ENCODE measurements at places on chromosomes 7 and 10.
A peak's percentile ranks its signal among the peaks of the same experiment; 100 is the strongest.

- DNase-seq: no peak
Observed at GRCh38 chr7:119167431-119167830, 942.9 kb downstream of the ANKRD7 start.

DNA sequence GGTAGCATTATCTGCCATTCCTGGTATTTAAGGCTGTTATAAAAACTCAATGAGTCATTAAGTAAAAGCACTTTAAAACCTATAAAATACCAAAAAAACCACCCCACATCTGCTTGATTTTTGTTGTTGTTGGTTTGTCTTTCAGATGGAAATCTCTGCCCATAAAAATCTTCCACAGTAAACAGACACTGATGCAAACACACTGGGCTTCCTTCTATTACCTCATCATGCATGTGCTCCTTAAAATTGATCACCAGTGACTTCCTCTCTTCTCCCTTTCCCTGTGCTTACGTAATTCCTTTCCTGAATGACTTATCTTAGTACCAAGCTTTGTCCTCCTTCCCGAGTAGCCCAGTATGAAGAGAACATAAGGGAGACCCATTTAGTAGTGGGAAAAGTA lies 167.2 kb downstream of the EVX1 start:
- peak; percentile 66 for DNase-seq

DNA sequence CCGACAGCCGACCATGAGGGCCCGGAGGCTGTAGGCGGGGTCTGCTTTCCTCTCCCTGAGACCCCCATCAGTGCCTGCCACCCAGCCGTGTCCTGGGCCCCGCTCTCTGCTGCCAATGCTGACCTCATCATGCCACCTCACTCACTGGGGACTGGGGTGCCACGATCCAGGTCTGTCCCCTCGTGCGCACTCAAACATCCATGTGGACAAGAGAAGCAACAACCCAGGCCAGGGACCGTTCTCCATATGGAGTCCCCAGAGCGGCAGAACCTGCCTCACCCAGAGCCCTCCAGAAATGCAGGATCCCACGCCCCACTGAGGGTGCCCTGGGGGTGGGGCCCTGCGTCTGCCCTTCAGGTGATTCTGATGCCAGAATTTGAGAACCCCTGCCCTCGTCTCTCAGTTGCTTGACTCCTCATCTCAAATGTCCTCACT lies 210.0 kb upstream of the PPP2R2D start:
- DNase-seq: no peak

DNA sequence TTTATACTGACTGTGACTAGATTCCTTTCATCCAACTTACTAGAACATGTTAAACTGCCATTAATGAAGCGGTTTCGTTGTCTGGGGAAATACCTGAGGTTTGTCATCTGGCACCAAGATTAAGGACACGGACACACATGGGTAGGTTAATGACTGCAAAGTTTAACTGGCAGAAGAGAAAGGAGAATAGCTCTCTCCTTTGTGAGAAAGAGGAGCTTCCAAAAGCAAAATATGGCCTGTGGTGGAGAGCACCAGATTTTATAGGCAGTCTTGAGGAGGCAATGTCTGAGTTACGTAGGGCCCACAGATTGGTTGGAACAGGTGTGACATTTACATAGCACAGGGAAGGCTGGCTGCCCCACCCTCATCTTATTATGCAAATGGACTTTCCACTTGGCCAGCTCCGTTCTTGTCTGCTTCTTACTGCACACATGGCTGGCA lies 1193.0 kb upstream of the CELF2 start:
- DNase-seq: no peak

GRCh38 chr7:96246919-96247318 lies 75.0 kb downstream of the SLC25A13 start:
- no peak for DNase-seq

DNA sequence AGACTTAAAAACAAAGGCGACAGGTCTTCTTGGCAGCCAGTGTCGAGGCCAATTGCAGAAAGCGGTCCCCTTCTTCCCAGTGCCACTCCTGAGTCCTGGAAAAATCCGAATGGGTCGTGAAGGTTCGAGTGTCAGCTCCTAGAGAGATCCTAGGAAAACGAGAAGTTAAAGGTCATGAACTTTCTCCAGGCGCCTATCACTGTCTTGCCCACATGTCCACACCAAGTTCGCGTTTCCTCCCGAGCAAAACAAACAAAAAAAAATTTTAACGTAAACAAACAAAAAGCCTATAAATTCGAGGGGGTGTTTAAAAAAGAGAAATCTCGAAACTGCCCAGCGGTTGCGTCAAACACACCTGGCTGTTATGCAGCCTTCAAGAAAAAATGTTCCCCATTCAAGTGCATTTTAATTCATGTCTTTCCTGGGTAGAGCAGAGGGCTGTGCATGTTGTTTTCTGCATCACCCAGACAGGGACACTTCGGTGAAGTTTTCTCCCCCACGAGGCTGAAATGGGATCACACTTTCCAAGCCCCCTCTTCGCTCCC lies 1.5 kb downstream of the ARHGAP21 start:
- DNase-seq: no peak

GRCh38 chr7:106369816-106370215 lies 85.0 kb upstream of the NAMPT start:
- DNase-seq: no peak

GRCh38 chr7:87027900-87028299 lies 31.6 kb downstream of the ELAPOR2 start:
- DNase-seq: no peak

DNA sequence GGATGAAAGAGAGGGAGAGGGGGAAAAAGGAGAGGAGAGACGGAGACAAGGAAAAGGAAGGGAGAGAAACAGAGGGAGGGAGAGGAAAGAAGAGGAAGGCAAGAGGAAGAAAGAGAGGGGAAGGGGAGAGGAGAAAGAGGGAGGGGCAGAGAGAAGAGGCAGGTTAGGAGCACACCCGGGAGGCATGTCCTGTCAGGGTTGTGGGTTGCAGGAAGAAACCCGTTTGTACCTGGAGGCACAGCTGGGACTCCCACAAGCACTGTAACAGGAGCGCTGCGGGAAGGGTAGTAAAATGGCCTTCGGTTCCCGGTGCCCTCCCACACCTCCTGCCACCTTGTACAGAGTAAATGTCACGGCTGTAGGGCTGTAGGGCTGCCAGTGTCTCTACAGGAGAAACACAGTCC lies 24.7 kb downstream of the FGFR2 start:
- no peak for DNase-seq

- no peak for DNase-seq
Observed at GRCh38 chr10:110008518-110009339, 945 bp downstream of the ADD3 start.

GRCh38 chr7:65946904-65947303 lies 35.1 kb downstream of the GUSB start:
- DNase-seq: peak; percentile 55

DNA sequence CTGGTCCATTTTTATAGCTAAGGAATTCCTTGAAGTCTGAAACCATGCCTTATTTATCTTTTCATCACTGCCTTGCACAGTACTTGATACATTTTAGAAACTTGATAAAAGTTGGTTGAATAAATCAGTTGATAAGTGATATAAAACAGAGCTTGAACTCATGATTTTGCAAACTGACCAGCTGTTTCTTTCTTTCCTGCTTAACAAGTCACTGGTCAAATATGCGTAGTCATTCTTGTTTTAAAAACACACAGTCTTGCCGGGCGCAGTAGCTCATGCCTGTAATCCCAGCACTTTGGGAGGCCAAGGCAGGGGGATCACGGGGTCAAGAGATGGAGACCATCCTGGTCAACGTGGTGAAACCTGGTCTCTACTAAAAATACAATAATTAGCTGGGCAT lies 6.3 kb downstream of the TPST1 start:
- peak; percentile 34 for DNase-seq

DNA sequence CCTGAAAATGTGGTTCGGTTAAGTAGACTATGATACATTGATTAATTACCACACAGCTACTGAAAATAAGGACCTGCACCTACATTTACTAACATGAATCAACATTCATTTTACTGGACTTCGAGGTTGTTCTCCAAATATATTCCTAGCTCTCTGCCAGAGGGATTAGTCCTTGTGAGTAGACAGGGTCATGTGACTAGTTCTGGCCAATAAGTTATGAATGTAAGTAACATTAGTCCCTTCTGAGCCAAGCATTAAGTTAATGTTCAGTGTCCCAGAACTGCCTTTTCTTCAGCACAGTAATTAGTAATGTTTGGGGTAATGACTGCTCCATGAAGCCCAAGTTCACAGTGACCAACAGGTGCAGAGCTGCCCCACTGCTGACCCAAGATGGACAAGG lies 9.2 kb downstream of the ITIH5 start:
- no peak for DNase-seq

GRCh38 chr7:89914711-89915110 lies 239.6 kb upstream of the STEAP1 start:
- DNase-seq: no peak

DNA sequence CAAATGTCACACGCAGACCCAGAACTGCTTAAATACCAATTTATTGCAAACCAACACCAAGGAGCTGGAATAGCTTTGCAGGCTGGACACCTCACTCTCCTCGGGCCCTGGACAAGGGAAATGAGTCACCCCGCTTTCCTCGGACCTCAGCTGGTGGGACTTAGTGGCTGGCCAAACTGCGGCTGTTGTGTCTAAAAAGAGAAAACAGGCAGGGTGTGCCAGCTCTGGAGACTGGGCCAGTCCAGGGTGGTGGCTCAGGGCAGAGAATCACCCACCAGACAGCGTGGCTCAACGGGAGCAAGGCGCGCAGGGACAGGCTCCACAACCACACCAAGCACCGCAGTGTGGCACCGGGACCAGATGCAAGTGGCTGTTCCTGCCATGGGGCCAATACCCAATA lies 58.2 kb upstream of the CAMK2B start:
- peak; percentile 92 for DNase-seq

DNA sequence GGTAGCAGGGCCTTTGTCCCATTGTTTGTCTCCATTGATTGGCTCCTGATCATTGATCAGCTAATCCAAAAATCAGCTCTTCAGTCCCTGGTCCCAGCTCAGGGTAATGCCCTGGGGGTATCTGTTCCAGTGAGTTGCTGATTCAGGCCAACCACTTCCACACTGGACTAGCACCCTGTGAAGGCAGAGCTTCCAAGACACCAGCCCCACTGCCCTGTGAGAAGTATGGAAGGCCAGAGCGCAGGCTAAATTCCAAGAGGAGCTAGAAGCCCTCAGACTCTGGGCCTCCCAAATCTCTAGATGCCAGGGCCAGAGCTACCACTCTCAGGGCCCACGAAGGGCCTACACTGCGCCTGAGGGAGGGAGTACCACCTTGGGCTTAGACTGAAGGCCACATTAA lies 10.4 kb downstream of the TMEM72 start:
- no peak for DNase-seq

DNA sequence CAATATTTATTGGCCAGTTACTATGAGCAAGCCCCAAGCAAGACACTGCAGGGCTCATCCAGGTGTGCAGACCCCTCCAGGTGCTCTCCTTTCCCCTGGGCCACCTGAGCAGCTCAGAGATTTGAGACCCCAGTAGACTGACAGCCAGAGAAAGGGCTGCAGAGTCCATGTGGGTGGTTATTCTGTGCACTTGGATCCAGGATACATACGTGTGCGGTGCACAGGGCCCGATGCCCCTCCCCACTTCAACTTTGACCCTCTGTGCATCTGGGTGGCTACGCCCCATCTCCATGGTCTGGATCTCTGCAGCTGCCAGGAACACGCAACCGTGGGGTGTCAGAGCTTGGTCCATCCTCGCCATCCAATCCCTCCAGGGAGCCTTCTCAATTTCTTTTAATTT lies 72.9 kb downstream of the MKI67 start:
- DNase-seq: no peak

GRCh38 chr7:50185951-50186682 lies 93.1 kb upstream of the ZPBP start:
- no peak for DNase-seq

DNA sequence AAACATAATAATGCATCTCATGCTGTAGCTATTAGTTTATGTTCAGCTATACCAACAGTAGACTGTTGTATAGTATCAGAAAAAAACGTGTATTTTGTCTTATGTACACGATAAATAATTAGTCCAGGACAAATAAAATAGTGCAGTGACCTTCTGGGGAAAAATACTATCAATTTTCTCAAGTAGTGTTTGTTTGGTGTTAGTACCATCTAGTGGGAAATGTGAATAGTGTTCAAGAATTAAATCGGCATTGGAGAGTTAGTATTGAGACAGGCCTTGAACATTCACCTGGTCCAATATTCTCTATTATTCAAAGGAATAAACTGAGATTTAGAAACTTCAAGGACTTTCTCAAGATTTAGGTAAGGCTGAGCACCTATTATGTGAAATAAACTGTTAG lies 21.7 kb upstream of the OR2A5 start:
- DNase-seq: peak; percentile 39

DNA sequence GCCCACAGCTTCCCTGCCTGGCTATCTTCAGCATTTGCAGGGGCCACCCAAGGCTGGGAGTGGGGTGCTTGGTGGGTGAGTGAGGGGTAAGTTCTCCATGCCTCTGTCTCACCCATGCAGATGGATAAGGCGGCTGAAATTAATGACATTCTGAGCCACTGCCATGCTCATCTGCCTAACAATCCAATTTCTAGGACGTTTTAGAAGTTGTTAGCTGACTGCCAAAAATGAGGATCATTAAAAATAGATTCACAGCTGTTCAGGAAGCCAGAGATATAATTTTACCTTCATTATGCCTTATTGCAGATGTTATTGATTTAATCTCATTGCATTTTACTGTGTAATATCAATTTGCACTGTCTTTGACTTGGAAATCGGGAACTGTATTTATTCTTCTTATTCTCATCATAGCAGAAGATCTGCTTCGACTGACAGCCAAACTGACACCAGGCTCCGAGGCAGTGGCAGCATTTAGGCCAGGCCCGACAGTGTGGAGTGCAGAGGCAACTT lies 334.4 kb upstream of the NPVF start:
- DNase-seq: no peak

DNA sequence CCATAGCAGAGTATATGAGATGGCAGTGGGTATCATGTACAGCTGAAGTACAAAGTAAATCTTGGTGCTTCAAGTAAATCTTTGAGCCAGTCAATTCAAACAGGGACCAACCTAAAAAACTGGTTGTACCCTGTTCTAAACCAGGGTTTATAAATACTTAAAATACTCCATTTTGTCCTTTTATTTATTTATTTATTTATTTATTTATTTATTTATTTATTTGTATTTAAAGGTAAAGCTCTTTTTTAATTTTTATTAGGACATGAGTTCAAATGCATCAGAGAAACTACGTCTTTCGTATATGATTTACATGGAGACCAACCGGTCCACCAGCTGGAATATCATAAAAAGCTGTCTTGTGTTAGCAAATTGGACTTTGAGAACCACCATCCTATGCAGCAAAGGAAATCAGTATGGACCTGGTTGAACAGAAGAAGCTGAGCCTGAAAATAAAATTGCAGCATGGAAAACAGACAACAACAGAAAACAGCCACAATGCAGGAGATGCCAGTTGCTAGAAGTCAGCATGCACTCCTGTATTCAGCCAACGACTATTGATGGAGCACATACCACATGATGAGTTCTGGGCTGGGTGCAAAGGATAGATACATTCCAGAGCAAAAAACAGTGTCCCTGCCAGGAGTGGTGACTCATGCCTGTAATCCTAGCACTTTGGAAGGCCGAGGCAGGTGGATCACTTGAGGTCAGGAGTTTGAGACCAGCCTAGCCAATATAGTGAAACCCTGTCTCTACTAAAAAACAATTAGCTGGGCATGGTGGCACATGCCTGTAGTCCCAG lies 60.0 kb downstream of the PLXNA4 start:
- peak; percentile 56 for DNase-seq
